ENCODE measurements at places on chromosomes 2 and 18.

- peak; percentile 7 for DNase-seq
Measured at GRCh38 chr2:51213826-51214225, 181.9 kb upstream of the NRXN1 start.

- DNase-seq = no peak
Measured at GRCh38 chr2:8153258-8153718, 528.6 kb upstream of the ID2 start.

DNA sequence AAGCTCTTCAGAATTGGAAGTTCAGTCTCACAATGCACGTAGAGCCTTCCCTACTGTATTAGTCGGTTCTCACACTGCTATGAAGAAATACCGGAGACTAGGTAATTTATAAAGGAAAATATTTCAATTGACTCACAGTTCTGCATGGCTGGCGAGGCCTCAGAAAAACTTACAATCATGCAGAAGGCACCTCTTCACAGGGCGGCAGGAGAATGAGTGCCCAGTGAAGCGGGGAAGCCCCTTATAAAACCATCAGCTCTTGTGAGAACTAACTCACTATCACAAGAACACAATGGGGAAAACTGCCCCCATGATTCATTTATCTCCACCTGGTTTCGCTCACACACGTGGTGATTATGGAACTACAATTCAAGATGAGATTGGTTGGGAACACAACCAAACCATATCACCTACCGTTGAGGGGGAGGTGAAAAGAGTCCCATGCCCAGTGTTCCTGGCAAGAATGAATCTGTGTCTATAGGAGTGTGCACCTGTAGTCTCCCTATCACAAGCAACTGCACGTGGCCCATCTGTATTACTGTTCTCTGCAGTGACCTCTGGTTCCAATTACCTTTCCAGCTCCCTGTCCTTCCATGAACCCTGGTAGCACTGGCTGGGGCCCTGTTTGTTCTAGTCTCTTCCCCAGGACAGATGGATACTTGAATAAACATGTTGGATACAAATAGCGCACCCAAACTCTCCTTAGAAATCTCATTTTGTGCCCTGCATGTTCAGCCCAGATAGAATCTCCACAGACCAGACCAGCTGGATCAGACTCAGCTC is 44.4 kb upstream of the ATL2 start:
- DNase-seq = no peak

GRCh38 chr18:43587538-43588153 is 310.4 kb upstream of the SYT4 start:
- DNase-seq = peak; percentile 33

DNA sequence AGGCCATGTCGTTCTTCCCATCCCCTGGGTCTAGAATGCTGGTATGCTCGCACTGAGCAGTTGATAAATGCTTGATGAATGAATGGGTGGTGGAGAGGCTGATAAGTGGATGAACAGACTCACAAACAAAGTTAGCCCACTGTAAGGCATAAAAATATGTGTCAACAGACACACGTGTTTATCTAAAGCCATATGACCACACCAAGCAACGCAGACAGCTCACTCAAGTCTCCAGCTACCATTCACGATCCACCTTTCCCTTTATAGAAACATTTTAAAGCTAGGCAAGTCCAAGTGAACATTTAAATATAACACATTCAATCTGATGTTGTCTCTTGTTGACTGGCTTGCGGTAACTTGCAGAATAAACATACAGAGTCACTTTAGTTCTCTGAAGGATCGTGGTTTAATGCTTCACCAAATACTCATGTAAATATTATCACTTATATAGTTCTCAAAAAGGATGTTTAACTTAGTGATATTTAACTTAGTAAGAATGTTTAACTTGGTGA is 105.5 kb downstream of the NOL10 start:
- DNase-seq = no peak

DNA sequence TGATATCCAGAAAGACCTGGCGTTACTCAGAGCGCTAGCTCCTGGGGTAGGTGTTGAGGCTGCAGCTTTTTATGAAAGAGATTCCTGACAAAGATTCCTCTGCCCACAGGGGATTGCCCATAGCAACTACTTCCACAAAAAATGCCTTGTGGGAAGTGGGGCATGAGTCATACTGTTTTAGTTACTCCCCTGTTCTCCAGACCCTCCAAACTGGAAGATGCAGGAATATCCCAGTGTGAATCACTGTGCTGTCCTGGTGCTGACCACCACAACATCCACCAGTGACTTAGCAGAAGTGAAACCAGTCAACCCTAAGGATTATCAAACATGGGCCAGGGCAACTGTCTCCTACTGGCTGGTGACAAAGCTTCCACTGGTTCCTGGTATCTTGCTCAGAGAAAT is 61.8 kb downstream of the CDH2 start:
- peak; percentile 77 for DNase-seq

All from stromal cell of bone marrow (primary cell).